ENCODE measurements at places on chromosomes 3 and 15. TPM values are rescaled to one million over a fixed set of nuclear protein-coding genes. Genes with fewer than 3 reads are reported as not detected.

GRCh38 chr3:138348754-138349739 is 668 bp downstream of the MRAS start:
- ATAC-seq, result no peak

Gene CHDH
- 1.1 TPM for total RNA-seq

DNA sequence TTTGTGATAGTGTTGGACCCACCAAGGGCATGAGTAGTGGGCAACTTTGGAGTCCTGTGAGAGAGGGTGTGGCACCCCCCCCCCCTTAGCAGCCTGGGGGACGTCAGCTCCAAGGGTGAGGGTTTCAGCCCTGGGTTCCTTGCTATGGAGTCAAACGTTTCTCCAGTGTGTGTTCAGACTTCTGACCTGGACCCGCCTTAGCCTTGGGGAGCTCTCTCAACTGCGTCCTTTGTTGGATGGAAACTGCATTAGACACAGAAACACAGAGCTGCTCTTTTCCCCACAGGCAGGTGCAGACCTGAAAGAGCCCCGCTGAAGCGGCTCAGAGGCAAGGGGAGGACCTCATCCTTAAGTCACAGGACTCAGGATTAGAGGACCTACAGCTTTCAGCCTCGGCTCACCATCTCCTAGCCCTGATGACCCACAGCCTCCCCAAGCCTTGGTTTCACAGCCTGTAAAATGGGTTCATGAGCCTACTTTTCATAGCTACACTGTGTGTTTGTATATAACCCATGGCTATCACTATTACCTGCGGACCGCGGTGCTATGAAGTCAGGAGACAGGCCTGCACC is 19.9 kb downstream of the ZNF710 start:
- no peak for ATAC-seq

GRCh38 chr15:74335396-74335795 is 32.0 kb downstream of the CYP11A1 start:
- no peak for ATAC-seq

GRCh38 chr15:77025083-77025901 is 30.4 kb downstream of the PSTPIP1 start:
- ATAC-seq, result no peak

All from activated T-helper 17 cell treated with anti-CD3 and anti-CD28 coated beads, Interleukin-2, amount 50 U/mL, for 72 hours (primary cell).